SW 1271 (cell line): ENCODE measurements at places on chromosomes 7 and 10.

DNA sequence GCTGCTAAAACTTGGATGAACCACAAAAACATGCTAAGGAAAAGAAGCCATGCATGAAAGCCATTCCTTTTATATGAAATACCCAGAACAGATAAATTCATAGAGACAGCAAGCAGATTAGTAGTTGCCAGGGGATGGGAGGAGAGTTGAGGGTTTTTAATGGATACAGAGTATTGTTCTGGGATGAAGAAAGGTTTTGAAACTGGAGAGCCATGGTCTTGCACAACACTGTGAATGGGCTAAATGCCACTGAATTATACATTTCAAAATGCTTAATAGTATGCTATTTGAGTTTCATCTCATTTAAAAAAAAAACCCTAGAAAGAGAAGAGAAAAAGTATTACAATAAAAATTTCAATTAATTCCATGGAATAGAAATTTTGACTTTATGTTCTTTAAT, 154.3 kb downstream of the GNAT3 start:
- DNase-seq, result no peak

DNA sequence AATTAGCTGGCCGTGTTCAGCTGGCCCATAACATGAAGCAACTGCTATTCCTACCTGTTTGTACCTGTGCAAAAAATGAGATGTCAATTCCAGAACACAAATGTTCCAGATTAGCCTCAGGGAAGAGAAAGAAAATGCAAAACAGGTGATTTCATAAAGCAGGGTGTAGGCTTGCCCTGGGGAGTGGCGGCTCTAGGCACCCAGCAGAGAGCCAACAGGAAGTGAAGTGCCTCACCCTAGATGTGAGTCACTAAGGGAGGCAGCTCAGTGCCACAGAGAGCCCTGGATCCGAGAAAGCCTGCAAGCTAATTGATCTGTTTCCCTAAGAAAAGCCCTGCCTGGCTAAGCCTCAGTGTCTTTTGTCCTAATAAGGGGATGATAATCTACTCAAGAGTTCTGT, 240.0 kb downstream of the ARHGAP21 start:
- peak; percentile 59 for DNase-seq

DNA sequence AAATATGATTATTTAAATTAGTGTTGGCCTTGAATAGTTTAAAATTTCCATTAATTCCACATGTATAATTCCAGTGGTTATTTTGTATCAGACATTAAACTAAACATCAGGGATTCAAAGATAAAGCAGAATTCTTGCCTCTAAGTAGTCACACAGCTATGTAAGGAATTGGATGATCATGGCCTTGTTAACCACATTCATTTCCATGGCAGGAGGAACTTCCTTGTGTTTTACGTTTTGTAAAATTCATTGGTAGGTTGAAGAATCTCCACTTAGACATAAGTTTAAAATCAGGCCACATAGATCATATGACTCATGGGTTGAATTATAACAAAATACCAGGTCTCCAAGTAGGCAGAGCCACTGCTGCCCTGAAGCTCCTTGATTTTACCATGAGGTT, 289.7 kb downstream of the PLXDC2 start:
- no peak for DNase-seq

DNA sequence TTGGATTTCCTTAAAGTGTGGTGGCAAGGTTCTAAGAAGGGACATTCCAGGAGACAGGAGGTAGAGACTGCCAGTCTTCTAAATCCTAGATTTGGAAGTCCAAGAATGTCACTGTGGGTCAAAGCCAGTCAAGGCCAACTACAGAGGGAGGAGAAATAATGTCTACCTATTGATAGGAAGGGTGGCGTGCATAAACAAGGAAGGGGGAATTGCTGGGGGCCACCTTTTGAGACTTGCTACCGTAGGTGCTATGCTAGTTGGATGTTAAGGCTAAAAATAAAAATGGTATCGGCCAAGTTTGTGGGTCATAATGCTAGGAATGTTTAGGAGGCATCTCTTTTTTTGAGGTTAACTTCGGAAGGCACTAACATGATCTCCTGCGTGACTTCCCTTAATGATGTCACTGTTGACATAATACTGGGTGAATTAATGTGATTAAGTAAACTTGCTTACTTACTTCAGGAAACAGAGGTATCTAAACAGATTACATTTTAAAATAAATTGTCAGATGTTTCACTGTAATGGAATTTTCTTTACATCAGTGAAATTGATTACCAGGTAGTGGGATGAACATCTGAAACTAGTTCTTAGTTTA, 4.8 kb downstream of the BTRC start:
- DNase-seq, result no peak

GRCh38 chr10:14748441-14748840, 26.3 kb downstream of the FAM107B start:
- no peak for DNase-seq

DNA sequence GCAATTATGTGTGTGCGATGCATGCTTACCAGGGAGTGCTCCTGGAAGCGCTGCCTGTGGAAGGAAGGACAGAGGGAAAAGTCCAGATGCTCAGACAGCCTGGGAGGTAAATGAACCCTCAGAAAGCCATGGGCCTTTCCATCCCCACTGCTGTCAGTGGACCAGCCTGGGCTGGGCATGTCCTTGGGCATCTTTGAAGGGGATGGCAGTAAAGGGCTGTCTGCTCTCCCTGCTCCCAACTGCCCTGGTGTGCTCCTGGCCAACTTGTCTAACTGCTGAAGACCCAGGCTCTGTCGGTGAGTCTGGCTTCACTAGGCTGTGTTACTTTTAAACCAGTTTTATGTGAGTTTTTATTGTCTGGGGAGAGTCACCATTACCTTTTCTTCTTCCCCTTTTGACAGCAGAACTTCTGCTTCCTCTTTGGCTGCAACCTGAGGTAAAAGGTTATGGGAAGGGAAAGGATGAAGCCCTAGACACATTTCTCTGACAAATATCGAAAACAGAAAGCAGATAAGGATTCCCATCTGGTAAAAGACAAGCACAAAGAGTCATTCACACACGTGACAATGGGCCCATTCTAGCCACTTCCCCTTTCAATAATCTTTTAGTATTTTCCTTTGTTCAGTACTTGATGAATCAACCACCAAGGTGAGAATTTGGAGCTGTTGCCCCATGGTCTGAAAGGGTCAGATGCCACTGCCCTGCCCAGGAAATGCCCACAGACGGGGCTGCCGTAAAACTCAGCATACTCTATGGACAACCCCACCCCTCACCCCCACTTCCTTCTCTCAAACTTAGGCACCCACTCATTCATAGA, 27.6 kb upstream of the PIK3AP1 start:
- DNase-seq, result no peak
